NCI-H2171 (cell line): ENCODE measurements at places on chromosomes 5 and 9.

- DNase-seq = no peak
Measured at GRCh38 chr5:33827018-33827707, 64.6 kb downstream of the ADAMTS12 start.

DNA sequence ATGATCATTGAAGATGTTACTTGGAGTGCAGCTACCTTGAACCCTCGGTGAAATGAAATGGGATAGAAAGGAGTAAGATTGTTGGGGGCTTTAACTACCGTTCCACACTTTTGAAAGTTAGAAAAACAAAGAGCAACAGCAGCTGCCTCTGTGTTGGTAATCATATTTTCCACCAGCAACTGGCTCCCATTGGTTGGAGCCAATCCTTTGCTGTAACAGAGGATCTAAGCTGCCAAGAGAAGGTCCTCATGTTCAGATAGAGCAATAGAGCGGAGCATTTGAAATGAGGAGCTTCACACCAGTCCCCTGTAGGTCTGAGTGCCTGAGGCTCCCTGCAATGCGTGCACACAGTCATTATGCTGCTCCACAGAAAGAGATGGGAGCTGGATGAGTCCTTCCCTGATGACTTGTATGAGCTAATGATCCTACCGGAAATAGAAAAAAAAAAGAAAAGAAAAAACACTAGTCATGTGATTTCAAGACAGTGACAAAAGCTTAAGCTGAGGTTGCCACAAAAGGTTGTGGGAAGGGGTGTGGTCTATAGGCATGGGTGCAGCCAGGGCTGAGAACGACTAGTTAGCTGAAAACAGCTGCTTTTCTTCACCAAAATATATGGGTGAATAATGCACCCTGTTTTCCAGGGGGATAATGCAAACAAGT is 300.7 kb downstream of the MLLT3 start:
- DNase-seq = no peak

GRCh38 chr9:113516840-113517577 is 53.5 kb downstream of the RGS3 start:
- no peak for DNase-seq

DNA sequence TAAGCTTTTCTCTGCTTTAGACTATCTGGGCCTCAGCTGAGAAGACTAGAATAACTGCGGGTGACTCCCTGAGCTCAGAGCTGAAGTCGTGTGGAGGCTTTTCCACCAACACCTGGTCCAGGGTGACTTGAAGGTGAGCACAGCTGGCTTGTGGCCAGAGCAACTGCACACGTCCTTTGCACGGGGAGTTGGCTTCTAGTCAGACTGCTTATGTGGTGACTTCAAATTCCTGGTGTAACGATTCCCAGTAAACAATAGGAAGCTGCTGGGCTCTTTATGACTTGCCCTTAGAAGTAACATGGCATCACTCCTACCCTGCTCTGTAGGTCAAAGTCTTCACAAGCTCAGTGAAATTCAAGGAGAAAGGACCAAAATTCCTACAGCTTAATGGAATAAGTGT is 800.6 kb upstream of the CDH6 start:
- DNase-seq = no peak

DNA sequence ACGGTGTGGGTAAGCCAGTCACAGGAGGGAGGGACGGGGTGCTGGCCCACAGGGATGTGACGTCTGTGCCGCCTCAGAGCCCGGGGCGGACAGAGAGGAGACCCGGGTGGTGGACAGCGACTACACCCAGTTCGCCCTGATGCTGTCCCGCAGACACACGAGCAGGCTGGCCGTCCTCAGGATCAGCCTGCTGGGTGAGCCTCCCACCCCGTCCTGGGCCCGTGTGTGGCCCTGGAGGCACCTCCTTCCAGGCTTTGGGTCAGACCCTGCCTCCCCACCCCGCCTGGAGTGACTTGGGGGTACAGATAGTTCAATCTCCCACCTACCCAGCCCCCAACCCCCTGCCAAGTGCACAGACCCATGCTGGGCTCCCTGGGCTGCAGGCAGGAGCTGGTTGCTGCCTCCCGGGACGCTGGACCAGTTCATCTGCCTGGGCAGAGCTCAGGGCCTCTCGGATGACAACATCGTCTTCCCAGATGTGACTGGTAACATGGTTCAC is 1.7 kb downstream of the LCN12 start:
- DNase-seq = no peak
